ENCODE measurements at places on chromosomes 12 and 14. TPM values are rescaled to one million over a fixed set of nuclear protein-coding genes. Genes with fewer than 3 reads are reported as not detected.

DNA sequence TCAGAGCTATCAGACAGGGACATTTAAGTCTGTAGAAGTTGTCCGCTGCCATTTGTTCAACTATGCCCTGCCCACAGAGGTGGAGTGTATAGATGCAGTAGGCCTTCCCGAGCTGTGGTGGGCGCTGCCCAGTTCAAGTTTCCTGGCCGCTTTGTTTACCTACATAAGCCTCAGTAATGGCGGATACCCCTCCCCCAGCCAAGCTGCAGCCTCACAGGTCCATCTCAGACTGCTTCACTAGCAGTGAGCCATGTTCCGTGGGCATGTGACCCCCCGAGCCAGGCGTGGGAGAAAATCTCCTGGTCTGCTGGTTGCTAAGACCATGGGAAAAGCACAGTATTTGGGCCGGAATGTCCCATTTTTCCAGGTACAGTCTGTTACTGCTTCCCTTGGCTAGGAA, 165.9 kb downstream of the MIPOL1 start:
- no peaks in the 10 kb centered on the region for H3K27me3 ChIP-seq
- no peak overlapping the region for H3K27ac ChIP-seq
- no peak overlapping the region for H3K4me3 ChIP-seq
- DNase-seq = no peak
- no peaks in the 10 kb centered on the region for H3K36me3 ChIP-seq

- H3K36me3 ChIP-seq = peaks cover 18% of the 10 kb centered on the region
- H3K4me1 ChIP-seq = peaks cover 11% of the 10 kb centered on the region
- DNase-seq = no peak
- H3K27ac ChIP-seq = no peak overlapping the region
Measured at GRCh38 chr12:8057839-8058238, 8.3 kb downstream of the C3AR1 start.

DNA sequence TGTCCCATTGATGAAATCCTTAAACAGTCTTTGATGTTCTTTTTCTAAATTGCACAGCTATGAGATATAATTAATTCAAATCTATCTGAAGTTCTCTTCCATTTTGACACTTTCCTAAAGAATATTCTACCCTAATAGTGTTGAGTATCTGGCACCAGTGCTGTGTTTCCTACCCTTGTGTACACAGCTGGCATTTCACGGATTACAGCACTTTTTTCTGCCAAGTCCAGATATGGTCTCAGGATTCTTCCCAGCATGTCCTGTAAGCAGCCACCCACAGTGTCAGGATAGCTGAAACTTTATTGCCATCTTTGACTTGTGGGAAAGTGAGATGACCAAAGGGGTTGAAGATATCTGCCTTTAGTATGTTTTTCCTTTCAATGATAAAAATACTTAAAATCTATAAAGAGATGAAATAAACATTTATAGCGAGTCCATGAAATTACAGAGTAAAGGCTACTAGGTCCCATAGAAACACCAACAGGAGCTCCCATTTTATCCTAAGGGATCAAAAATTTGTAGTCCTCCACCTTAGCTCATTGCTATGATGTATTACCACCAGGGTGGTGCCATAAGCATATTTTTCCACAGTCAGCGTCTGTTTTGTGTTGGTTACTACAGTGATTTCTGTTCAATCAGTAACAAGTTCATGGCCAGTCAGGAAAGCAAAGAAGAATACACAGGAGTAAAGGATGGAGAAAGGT, 96.7 kb downstream of the TRHDE start:
- no peaks in the 10 kb centered on the region for H3K36me3 ChIP-seq
- no peaks in the 10 kb centered on the region for H3K4me1 ChIP-seq
- H3K27ac ChIP-seq = no peak overlapping the region
- H3K27me3 ChIP-seq = no peaks in the 10 kb centered on the region
- no peak for DNase-seq
- no peak overlapping the region for H3K4me3 ChIP-seq

DNA sequence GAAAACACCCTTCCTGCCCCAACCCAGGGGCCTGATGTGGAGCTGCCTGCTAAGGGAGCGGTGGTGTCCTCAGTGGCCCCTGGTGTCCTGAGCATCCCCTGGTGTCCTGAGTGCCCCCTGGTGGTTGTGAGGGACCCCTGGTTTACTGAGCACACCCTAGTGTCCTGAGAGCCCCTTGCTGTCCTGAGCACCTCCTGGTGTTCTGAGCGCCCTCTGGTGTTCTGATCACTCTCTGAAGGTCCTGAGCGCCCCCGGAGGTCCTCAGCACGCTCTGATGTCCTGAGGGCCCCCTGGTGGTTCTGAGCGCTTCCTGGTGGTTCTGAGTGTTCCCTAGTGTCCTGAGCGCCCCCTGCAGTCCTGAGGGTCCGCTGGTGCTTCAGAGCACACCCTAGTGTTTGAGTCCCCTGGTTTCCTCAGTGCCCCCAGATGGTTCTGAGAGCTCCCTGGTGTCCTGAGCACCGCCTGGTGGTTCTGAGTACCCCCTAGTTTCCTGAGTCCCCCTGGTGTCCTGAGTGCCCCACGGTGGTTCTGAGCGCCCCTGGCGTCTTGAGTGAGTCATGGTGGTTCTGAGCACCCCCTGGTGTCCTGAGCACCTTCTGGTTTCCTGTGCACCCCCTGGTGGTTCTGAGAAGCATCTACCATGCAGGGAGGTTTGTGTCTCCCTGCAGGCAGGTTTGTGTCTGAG, 1004.2 kb downstream of the TMEM121 start:
- H3K27me3 ChIP-seq = peaks cover 39% of the 10 kb centered on the region
- peaks cover 4% of the 10 kb centered on the region for H3K4me1 ChIP-seq
- no peak overlapping the region for H3K27ac ChIP-seq
- no peaks in the 10 kb centered on the region for H3K36me3 ChIP-seq
- DNase-seq = no peak

Gene ENO2
- 235 TPM for total RNA-seq
